Stimulated activated CD8-positive, alpha-beta memory T cell treated with anti-CD3 and anti-CD28 coated beads, Interleukin-7, amount 100 ng/mL, for 4 hours (primary cell): ENCODE measurements at places on chromosomes 5 and 9.

DNA sequence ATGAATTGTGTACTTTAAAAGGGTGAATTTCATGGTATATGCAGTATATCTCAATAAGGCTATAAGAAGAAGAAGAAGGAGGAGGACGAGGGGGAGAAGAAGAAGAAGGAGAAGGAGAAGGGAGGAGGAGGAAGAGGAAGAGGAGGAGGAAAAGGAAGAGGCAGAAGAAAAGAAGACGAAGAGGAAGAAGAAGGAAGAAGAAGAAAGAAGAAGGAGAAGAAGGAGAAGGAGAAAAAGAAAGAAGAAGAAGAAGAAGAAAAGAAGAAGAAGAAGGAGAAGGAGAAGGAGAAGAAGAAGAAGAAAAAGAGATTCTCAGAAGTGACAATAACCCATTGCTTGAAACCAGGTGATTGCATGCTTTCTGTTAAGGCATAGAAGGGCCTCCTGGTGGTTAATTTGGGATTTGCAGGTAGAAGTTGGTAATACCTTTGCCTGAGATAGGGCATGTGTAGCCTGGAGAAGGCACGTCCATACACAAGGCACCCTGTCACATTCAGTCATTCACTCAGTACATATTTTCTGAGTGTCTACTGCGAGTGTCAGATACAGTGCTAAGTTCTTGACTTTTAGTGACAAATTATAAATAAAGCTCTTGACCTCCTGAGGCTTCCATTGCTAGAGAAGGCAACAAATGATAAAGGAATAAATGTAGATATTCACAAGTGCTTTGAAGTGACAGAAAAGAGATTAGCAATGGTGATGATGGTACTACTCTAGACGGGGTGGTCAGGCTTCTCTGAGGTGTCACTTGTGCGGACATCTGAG lies 231.3 kb downstream of the NPR3 start:
- DNase-seq: no peak

- no peak for DNase-seq
Observed at GRCh38 chr9:93218161-93218560, 34.2 kb downstream of the WNK2 start.

DNA sequence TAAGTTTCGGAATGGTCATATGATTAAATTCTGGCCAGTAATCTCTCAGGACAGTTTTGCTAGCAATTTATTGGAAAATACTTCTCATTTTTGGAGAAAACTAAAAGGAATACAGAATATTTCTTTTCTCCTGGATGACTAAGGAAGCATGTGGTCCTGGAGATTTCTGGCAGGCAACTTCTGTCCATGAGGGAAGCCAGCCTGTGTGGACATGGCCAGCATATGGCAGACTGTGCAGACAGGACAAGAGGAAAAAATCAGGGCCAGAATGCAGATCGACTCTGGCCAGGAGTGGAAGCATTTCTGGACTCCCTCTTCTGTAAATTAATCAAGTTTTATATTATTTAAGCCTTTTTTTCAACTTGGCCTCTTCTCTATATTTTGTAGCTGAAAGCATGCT lies 100.4 kb upstream of the CDH18 start:
- DNase-seq: no peak

DNA sequence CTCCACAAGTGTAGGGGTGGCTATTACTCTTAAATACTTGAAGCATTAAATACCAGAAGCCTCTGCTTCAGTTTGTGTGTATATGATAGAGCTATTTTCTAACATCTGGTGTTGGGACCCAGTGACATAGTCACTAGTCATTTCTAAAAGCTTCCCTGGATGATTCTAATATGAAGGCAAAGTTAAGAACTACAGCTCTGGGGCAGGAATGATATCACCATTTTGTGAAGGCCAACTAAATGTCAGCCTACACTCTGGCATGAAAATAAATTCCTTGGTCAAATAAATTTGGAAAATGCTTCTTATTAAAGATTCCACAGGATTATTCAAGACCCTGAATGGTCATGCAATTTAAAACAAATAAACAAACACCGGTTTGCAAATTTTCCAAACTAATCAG lies 197.7 kb downstream of the PLK2 start:
- no peak for DNase-seq

- DNase-seq: no peak
Observed at GRCh38 chr9:5231212-5231611, at the start of gene INSL4. INSL4 (plus strand) TSS chr9:5231419; CDS start chr9:5231524, 105 bp downstream.

GRCh38 chr9:125747053-125747764 lies at the start of gene PBX3:
PBX3 (plus strand) TSS chr9:125747373.
- DNase-seq: peak; percentile 54

- no peak for DNase-seq
Observed at GRCh38 chr5:179301376-179301775, 43.9 kb downstream of the ADAMTS2 start.

GRCh38 chr9:25353783-25354182 lies 324.5 kb downstream of the TUSC1 start:
- no peak for DNase-seq

GRCh38 chr5:90398726-90399125 lies 10.8 kb downstream of the CETN3 start:
- DNase-seq: no peak

- DNase-seq: no peak
Observed at GRCh38 chr5:147826361-147826760, 5.1 kb downstream of the SPINK1 start.
